Fibroblast of the aortic adventitia (primary cell): ENCODE measurements at places on chromosomes 6 and 20. TPM values are rescaled to one million over a fixed set of nuclear protein-coding genes. Genes with fewer than 3 reads are reported as not detected.

The TSBP1 gene
- total RNA-seq = not detected in 2 replicates

DNA sequence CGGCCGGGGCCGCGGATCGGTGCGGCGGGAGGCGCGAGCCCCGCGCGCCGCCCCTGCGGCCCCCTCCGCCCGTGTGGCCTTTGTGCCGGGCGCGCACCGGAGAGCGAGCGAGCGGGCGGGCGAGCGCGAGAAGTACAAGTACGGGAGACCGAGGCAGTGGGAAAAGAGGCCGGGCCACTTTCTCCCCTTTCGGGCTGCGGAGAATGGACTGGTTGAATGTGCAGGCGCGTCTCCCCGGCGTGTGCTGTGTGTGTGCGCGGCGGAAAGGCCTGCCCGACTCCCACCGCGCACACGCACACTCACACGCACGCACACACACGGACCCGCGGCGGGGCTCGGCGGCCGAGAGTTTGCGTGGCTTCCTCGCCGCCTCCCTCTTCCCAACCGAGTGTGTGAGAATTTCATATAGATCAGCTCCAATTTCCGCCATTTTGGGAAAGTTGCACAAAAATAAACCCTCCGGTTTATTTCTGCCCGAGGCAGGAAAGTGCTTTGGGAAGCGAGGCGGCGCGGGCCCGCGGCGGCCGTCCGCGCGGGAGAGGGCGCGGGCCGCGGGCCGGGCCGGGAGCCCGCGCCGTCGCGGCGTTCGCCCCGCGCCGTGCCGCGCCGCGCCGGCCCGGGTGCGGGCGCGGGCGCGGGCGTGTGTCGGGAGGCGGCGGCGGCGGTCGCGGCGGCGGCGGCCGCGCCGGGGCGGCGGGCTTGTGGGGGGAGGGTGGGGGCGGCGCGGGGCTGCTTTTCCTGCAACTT, 1.1 kb downstream of the L3MBTL3 start:
- peak; percentile 36 for DNase-seq

GRCh38 chr6:97812940-97813339, 529.9 kb upstream of the MMS22L start:
- no peak for DNase-seq

DNA sequence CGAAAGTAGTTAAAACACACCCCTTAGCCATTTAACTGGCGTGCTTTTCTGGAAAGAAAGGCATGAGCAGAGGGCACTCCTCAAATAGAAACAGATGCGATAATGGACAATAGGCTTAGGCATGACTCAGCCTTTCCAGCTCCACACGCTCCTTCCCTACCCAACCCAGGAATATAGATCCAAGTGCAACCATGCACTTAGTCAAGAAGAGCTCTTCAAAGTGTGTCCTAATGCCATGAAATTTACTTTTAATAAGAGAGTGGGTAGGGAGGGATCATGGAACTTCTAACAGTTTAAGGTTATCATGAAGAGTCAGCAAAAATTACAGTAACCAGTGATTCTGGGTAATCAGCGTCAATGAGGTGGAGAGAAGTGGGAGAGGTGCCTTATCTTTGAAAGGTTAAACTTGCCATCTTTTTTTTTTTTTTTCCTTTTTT, 2.4 kb upstream of the EFHC1 start:
- DNase-seq = peak; percentile 94

- DNase-seq = no peak
These were observed 7.2 kb downstream of the PREX1 start for GRCh38 chr20:48820649-48820973.

The C20orf141 gene
- not detected in 2 replicates for total RNA-seq

GRCh38 chr6:30061858-30062458, 893 bp downstream of the POLR1H start:
- DNase-seq = peak; percentile 31

The POLR1C gene
- 27.0 and 45.7 TPM in 2 replicates for total RNA-seq

The EFCAB8 gene
- not detected in 2 replicates for total RNA-seq

- DNase-seq = no peak
These were observed 107.9 kb upstream of the MLIP start for GRCh38 chr6:54003316-54003715.

The DNAAF9 gene
- total RNA-seq = 9.6 and 13.3 TPM in 2 replicates

DNA sequence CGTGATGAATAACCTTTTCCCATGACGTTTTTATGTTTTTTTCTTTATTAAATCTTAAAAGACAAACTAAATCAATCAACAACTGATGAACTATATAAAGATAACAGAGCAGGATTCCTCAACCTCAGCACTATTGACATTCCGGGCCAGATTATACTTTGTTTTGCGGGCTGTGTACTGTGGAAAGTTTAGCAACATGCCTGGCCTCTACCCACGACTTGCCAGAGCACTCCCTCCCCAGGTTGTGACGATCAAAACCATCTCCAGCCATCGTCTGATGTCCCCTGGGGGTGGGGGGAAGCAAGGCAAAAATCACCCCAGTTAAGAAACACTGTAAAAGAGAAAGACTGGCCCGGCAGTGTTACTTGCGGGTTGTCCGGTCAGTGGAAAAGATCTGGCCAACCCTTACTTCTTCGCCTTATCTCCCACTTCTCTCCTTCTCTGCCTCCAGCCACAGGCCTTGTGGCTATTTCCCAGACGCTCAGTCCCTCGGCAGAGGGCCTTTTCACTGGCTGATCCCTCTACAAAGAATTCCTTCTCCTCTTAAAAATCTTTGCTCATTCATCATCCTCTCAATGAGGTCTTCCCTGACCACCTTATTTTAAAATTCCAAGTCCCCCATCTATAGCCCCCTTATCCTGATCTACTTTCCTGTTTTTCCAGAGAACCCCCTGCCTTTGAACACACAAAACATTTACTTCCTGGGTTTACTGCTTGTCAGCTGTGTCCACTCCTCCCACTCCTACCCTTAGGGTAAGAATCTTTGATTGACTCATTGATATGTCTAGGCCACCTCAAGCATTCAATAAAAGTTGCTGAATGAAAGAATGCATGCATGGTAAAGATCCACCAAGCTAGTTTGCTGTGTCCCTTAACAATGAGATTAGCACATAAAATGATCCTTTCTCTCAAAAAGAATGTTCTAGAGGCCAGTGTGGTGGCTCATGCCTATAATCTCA, 14.7 kb upstream of the RAB22A start:
- no peak for DNase-seq

DNA sequence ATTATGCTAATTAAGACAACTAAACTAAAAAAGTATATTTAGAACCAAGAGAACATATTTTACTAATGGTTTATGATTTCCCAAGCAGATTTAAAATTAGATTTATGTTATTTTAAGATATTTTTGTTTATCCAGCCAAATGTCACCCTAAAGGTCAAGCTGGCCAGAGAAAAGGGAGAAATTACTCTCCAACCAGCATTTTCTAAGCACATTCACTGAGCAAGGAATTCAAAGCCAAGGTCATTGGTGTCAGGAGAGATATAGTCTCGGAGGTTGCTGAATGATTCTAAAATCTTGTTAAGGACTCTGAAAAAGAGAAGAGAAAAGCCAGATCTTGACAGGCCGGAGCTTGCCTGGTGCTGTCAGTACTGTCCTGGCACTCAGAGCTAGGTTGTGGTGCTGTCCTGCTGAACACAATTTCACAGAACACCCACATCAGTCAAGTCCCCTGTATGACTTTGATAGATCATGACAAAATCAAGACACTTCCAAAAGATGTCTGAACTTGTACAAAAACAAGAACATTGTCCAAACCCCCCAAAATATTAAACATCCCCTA, 222.3 kb upstream of the SMLR1 start:
- no peak for DNase-seq

DNA sequence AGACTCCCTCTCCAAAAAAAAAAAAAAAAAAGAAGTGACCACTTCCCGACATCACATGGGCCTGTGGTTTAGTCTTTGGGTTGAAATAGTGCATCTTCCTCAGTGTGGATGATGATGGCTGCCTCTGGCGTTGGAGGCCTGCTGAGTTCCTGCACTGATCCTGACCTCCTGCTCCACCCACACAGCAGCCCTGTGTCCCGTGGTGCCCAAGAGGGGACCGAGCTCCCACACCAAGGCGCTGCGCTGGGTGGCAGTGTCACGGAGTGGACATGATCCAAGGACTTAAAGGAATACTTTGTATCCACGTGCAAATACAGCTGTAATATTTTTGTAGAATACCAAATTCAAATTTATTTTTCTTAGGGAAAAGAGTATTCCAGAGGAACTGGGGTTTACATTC, 109.2 kb upstream of the PHACTR3 start:
- DNase-seq = no peak

GRCh38 chr20:9319687-9320384, 194.6 kb upstream of the LAMP5 start:
- DNase-seq = no peak

- peak; percentile 35 for DNase-seq
These were observed 66.4 kb upstream of the PDE10A start for GRCh38 chr6:165729307-165729936.

GRCh38 chr6:15344192-15344519, 98.3 kb downstream of the JARID2 start:
- DNase-seq = no peak

DNA sequence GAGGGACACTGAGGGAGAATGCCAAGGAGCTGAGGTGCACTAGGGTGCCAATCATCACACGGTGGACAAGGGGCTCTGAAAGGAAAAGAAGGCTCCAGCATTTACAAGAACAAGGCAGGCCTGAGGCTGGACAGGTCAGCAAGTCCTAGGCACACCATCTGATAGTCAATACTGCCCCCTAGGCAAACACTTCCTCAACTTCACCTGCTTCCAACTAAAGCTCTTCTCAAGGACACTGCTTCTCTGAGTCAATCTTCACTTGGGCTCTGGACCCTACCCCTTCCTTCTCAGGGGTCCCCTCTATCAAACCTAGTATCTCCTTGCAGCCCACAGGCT, 37.7 kb upstream of the SLC4A11 start:
- DNase-seq = peak; percentile 60

The PLCB1 gene
- total RNA-seq = 39.2 and 46.5 TPM in 2 replicates

- DNase-seq = no peak
These were observed 5.4 kb downstream of the SLC29A1 start for GRCh38 chr6:44228836-44229235.

The C6orf141 gene
- 0.57 and 5.7 TPM in 2 replicates for total RNA-seq

DNA sequence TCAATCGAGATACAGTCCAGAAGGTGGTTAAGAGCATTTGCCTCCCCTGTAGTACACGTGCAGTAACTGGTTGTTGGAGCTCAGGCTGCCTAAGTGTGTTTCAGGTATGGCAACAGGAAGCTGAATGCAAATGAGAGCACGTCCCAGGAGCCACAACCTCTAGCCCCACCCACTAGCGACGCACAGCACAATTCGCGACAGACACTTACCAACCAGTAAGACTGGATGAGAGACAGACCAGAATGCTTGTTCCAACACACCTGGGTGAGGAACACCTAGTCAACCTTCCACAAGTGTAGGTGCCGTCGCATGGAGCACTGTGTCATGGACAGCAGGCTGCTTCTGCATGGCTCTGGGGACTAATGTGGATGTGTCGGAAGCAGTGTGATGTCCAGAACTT, 7.2 kb upstream of the SERPINB1 start:
- DNase-seq = no peak

GRCh38 chr6:148177589-148178233, 164.9 kb upstream of the SASH1 start:
- DNase-seq = peak; percentile 83

DNA sequence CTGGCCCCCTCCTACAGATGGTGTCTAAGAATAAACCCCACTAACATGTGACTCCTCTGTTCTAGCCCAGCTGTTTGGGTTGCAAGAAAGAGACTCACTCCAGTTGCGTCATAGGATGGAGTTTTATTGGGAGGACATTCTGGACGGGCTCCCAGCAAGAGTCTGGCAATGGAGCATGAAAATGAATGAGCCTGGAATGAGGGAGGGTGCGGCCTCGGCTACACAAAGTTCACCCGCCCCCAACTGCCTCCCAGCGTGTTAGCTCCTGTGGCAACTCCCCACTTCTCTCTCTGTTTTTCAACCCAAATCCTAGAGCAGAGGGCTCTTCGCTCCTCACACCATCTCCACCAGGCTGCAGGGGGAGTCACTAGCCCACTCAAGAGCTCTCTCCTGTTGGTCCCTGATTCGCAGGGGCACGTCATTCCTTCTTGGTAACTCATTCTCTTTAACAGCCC, 5.1 kb upstream of the ADAM33 start:
- DNase-seq = peak; percentile 97

GRCh38 chr6:24905483-24905882, 30.3 kb downstream of the RIPOR2 start:
- no peak for DNase-seq

The NOX3 gene
- not detected in 2 replicates for total RNA-seq

DNA sequence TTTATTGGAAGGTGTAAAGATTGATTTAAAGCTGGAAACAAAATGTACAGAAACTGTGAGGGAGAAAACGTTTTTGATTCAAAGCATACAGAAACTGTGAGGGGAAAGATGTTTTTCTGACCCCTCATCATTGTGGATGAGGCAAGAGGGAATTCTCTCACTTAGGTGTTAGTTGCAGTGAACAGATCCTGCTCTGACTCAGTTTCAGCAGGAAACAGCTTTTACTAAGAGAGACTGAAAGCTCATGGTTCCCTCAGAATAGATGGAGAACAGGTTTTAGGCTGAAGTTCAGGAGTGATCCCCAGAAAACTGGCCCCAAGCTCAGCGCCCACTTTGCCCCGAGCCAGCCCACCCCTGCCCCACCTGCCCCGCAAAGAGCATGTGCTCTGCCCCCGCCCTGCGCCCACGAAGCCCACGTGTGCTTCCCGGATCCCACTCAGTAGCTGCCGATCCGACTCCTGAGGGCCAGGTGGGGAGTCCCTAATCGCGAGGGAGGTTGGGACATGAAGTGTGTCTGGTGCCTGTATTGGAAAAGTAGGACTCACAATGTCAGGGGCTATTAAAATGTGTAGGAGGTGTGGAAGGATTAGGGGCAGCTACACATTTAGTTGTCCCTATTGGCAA, 41.2 kb downstream of the DUSP22 start:
- no peak for DNase-seq

- DNase-seq = no peak
These were observed 67.4 kb downstream of the CNBD2 start for GRCh38 chr20:36035745-36036144.

DNA sequence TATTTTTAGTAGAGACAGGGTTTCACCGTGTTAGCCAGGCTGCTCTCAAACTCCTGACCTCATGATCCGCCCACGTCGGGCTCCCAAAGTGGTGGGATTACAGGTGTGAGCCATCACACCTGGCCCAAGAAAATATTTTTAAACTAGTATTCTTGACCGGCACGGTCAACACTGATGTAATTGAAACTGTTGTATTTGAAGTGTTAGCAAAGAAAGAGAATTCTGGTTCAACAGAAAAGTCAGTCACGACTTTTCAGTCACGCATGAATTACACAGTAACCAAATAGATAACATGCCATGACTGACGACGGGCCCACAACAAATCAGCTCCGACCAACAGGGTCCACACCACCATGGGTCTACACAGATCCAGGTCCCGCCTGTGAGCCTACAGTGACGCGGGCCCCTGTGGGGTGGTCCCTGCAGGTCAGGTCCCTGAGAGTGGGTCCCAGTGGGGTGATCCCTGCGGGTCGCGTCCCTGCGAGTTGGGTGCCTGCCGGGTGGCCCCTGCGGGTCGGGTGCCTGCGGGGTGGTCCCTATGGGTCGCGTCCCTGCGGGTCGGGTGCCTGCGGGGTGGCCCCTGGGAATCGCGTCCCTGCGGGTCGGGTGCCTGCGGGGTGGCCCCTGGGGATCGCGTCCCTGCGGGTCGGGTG, 1.0 kb downstream of the GMEB2 start:
- peak; percentile 32 for DNase-seq

GRCh38 chr6:141483598-141484061, 649.1 kb upstream of the GJE1 start:
- DNase-seq = peak; percentile 93

- no peak for DNase-seq
These were observed 104.2 kb downstream of the PREX1 start for GRCh38 chr20:48723308-48724264.

- peak; percentile 47 for DNase-seq
These were observed 655 bp upstream of the NDUFAF4 start for GRCh38 chr6:96898241-96898851.

The LIN28B gene
- not detected in 2 replicates for total RNA-seq
